ENCODE measurements at places on chromosomes 6 and 20.

- no peak for DNase-seq
These were observed 50.5 kb downstream of the SLC22A23 start for GRCh38 chr6:3406362-3406821.

- no peak for DNase-seq
These were observed 577 bp upstream of the SCAND1 start for GRCh38 chr20:35954907-35955251.

DNA sequence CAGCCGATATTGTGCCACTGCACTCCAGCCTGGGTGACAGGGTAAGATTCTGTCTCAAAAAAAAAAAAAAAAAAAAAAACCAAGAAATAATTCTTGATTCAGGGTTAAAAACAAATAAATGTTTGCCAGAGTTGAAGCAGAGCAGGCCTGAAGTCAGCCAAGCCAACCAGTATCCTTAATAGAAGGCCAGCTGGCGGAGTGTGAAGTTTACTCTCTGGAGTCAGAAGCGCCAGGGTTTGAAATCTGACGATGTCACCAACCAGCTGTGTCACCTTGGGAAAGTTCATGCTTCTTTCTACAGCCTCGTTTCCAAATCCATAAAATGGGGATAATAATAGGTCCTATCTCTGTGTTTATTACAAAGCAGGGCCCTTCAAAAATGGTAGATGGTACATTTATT lies 73.0 kb upstream of the ENPP5 start:
- no peak for DNase-seq

DNA sequence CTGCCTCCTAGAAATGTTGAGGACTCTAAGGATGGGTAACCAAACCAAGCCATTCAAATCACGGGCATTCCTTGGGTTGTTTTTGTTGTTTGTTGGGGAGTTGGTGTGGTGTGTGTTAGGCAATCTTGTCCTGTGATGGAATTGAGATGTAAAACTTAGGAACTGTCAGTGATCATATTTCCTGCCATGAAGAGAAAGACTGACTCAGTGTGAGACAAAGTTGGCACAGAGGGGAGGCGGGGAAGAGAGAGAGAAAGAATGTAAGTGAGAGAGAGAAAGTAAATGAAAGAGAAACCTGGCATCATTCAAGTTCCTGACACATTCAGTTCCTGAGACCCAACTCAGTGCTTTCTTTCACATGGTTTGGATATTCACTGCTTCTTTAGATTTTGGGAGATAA lies 21.6 kb upstream of the FBXO30 start:
- no peak for DNase-seq

DNA sequence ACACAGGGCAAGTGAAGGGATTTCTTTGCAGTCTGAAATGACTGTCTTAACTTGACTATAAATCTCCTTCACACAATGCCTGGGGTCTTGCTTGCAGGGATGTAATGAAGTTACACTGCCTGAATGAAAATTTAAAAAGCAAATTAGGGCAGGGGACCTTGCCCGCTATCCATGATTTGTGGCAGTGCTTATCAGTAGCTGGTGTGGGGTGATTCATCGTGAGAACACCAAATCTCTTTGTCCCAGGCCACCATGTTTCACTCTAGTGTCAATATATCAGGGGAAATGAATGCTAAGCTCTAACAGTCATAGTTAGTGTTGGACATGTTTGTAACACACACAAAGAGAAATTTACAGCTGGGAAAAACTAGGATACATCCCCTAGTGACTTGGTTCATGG lies 713.7 kb upstream of the EPHA7 start:
- no peak for DNase-seq

DNA sequence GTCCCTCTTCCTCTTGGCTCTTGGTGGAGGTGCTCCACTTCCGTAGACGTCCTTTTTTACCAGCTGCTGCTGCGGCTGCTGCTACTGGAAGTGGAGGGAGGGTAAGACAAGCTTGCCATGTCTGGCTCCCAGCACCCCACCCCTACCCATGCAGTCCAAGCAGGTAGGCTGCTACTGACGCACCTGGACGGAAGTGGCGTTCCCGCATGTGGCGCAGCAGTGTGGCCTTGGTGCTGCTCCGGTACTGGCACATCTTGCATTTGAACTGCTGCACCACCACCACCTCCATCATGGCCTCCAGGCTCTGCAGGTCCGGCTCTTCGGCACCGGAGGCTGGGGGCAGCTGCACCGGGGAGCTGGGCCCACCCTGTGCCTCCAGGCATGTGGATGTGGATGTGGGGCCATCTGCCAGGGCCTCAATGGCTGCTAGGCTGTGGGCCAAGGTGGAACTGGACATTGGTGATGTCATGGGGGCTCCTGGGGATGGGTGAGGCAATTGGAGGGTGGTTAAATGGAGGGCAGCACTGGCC lies 4.4 kb downstream of the ZNF335 start:
- DNase-seq = no peak

DNA sequence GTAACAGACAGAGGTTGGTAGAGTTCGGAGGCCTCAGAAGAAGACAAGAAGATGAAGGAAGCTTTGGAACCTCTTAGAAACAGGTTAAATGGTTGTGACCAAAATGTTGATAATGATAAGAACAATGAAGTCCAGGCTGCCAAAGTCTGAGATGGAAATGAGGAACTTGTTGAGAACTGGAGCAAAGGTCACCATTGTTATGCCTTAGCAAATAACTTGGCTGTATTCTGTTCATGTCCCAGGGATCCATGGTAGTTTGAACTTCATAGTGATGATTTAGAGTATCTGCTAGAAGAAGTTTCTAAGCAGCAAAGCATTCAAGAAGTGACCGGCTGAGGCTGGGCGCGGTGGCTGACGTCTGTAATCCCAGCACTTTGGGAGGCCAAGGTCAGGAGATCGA lies 11.1 kb upstream of the LSM14B start:
- no peak for DNase-seq

DNA sequence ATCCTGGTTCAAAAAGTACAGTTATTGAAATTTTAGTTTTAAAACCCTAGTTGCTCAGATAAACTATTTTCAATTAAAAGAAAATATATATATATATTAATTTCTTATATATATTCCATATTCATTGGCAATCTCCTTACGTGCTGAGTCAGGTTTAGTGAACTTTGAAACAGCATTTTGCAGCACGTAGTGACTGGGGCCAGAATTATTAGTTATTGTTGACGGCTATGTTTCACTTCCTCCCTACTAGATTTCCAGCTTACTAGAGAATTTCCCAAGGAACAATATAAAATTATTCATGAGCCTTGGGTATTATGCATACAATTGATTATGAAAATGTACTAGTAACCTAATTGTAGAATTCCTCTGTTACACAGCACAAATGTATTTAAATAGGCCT lies 150.3 kb downstream of the KLHL32 start:
- no peak for DNase-seq

DNA sequence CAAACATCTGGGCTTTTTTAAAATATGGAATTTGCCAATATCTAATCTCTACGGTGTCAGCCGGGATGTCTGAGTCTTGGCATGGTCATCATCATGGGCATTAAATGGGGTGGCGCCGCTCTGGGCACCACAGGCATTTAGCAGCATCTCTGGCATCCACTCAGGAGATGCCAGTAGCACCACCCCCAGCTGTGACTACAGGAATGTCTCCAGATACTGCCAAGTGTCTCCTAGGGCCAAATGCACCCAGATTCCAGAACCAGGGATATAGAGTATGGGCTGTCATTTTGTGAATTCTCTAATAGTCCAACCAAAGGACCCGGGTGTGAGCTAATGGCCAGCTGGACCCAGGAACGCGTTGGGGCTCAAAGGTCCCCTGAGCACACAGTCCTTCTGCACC lies 361.0 kb downstream of the TAF4 start:
- DNase-seq = no peak

- no peak for DNase-seq
These were observed 31.0 kb downstream of the IBTK start for GRCh38 chr6:82216549-82216948.

GRCh38 chr6:123986938-123987337 lies 183.3 kb downstream of the NKAIN2 start:
- DNase-seq = no peak

DNA sequence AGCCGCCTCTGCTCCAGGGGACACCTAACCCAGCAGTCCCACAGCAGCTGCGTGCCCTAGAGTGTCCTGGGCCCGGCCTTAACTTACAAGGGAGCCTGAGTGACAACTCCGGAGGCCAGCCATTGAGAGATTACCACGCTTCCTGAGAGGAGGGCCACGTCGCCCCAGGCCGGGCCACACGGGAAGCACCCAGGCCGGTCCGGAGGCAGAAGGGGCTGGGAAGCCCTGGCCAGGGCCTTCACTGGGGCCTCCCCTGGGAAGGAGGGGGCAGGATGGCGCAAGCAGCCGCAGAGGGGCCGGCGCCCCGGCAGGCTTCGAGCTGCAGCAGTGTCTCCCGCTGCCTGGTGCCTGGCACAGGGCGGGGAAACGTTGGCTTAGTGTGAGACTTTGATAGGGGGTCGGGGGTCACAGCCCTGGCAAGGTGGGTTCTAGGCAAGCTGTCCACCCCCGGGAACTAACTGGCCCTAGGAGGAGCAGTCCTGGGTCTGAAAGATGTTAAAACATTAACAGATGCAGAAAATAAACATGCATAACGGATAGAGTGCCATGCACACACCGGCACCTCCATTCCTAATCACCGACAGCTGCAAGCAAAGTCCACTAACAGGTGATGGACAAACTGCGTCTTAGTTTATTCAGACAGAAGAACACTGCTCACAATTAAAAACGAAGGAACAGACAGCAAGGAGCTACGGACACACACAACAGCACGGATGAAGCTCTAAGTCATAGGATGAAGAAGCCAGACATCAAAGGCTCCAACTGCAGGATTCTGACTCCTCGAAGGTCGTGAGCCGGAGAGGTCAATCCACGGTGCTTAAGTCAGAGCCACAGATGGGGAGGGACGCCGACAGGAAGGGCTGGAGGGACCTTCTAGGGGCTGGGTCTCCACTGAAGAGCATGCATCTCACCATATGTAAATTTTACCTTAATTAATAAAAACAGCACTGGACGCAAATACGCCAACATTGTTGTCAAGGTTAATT lies 17.4 kb downstream of the CHRNA4 start:
- no peak for DNase-seq

DNA sequence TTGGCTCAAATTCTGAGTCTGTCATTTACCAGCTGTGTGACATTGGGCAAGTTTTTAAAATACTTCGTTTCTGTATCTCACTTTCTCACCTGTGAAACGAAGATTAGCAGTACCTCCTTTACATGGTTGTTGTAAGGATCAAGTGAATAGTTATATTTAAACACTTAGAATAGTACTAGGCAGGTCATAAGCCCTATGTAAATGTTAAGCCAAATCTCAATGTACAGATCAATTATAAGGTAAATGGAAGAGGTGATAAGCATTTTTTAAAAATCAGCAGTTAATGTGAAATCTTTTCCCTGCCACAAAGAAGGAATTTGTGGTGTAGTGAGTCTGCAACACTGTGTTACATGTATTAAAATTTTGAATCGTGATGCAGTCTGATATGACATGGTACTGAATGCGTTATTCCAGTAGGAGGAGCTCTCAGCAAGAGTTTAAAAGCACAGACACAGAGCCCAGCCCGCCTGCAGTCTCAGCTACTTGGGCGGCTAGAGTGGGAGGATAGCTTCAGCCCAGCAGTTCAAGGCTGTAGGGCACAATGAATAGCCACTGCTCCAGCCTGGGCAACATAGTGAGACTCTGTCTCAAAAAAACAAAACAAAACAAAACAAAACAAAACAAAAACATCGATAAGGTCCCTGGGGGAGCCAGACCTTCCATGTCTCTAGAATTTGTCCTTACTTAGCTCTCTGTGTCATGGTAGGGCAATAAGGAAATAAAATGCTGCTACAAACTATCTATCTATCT lies 46.0 kb downstream of the GTF2H5 start:
- no peak for DNase-seq

GRCh38 chr6:44068607-44069296 lies 58.5 kb downstream of the MRPL14 start:
- no peak for DNase-seq

GRCh38 chr20:24996449-24997377 lies 4.2 kb upstream of the APMAP start:
- no peak for DNase-seq

- no peak for DNase-seq
These were observed 18.7 kb upstream of the PLCG1 start for GRCh38 chr20:41118632-41119031.

- no peak for DNase-seq
These were observed 87.3 kb upstream of the AKIRIN2 start for GRCh38 chr6:87789198-87789899.

DNA sequence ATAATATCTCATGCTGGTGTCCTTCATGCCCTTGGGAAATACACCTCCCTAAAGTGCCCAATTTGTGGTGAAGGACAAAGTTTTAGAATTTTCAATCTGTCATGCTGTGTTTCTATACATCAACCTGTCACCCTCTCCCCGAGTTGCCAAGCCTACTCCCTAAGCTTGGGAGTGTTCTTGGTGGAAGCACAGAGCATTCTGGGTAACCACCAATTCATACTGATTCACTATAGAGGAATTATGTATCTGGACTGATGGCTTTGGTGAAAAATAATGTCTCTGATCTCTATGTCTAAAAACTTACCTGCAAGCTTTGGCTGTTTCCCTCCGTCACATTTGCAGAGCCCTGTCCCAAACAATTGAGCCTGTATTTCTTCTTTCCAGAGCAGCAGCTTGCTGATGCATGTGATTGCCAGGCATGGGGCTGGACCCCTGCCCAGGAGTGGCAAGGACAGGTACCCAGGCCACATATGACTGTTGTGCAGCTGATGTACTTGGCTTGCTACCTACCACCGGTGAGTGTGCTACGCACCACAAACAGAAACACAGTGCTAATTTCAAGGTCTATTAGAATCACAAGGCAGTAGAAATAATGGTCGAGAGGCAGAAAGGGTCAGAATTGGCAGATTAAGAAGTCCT lies 202.8 kb upstream of the CITED2 start:
- no peak for DNase-seq

GRCh38 chr6:2848851-2849250 lies 7.2 kb upstream of the SERPINB1 start:
- peak; percentile 56 for DNase-seq

GRCh38 chr6:2166717-2167116 lies 78.7 kb downstream of the GMDS start:
- no peak for DNase-seq

GRCh38 chr20:59985864-59986263 lies 27.6 kb downstream of the CDH26 start:
- DNase-seq = no peak

DNA sequence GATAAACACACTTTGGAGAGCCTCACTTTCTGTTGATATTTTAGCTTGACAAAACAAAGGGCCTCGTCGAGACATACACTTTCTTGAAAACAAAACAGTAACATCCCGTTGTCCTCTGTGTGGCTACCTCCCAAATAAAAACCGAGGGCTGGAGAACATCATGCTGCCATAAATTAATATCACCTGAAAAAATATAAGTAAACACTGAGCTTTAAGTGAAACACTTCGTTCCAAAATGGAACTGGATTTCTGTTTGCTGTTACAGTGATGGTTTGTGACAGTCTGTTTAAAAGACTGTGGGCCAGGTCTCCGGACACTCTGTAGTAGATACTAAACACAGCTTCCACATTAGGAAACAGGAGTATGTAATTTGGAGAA lies 187.2 kb downstream of the SMOC2 start:
- DNase-seq = no peak
